ENCODE measurements at places on chromosomes 7 and 10.

DNA sequence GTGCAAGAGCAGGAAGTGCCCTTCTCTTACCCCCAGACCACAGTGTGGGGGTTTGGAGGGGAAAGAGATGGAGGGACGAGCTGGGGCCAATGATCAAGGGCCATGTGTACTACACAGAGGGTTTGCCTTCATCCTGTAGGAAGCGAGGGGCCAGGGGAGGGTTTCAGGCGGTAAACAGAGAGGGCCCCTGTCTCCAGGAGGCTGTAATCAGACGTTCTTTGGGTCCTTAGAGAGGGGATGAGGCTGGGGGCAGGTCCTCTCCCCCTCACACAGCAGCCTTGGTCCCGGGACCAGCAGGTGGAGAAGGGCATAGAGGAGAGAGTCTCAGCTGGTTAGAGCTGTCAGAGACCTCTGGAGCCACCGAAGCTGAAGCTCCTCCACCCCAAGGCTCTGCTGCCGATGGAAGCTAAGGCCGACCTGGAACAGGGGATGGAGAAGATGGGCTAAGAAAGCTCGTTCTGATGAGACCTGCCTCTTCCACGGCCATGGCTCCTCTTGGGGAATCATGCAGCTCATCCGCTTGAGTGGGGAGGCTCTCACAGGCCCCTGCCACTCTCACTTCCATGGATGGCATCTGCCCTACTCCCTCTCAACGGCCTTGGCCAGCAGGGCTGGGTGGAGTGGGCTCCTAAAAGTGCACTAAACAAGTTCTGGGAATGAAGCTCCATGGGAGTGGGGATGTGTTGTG is 3.5 kb downstream of the LOXL4 start:
- DNase-seq, result no peak

DNA sequence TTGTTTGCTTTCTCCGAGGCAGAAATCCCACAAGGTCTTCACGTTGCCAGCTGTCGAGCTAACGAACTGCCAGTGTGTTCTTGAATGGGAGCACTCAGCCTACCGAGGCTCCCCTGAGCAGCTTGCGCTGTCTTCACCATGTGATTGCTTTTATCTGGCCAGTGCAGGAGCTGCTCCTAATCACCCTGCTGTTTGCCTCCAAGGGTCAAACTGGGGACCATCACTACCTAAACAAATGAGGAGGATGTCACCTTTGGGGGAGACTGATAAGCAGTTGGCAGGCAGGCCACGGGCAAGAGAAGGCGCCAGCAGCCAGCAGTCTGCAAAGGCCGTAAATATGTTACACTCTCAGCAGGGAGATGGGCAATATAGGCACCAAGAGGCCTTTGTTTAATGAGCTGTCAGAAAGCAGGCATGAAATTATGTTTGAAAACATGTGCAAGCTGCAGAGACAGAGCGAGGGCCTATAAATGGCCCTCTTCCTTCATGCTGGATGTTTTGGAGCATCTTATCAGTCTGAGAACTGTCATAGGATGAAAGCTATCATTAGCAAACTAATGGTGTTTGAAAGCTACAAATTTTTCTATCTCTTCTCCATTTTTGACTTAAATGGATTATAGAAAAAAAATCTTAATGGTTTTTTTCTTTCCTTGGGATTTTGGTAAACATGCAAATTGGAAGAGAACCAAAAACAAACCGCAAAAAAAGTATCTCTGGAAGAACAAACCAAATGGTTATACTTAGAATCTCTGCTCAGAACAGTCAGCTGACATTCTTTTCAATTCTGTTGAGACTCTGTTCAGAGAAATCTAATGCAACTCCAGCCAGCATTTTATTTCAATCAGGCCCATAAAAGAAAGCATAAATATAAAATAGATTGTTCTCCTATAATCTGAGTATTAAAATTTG is 267.3 kb upstream of the NPVF start:
- DNase-seq, result no peak

DNA sequence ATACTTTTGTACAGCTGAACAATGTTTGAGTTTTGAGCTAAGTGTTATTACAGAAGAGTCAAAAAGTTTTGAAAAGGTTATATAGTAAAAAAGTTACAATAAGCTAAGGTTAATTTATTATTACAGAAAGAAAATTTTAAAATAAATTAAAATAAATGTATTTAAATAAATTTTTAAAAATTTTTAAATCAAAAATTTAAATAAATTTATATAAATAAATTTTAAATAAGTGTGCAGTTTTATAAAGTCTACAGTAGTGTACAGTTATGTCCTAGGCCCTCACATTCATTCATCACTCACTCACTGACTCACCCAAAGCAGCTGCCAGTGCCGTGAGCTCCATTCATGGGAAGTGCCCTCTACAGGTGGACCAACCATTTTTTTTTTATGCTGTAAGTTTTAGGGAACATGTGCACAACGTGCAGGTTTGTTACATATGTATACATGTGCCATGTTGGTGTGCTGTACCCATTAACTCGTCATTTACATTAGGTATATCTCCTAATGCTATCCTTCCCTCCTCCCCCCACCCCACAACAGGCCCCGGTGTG is 462.9 kb upstream of the ZMIZ1 start:
- DNase-seq, result no peak

DNA sequence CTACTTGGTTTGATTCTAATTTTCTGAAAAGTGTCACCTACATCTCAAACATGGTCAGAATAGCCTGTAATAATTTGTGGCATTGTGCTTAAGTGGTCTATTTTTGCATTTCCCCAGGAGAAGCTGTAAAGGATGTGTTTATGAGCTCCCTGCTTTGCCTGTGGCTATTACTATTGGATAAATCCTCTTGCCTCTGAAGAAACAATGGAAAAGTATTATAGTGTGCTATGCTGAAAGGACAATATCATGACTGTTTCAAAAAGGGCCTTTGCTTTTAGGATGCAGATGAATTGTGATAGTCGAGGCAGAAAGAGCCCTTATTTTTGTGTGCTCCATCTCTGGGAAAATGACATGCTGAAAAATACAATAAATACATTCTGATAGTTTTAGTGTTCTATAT is 94.1 kb upstream of the ARMC3 start:
- DNase-seq, result no peak

DNA sequence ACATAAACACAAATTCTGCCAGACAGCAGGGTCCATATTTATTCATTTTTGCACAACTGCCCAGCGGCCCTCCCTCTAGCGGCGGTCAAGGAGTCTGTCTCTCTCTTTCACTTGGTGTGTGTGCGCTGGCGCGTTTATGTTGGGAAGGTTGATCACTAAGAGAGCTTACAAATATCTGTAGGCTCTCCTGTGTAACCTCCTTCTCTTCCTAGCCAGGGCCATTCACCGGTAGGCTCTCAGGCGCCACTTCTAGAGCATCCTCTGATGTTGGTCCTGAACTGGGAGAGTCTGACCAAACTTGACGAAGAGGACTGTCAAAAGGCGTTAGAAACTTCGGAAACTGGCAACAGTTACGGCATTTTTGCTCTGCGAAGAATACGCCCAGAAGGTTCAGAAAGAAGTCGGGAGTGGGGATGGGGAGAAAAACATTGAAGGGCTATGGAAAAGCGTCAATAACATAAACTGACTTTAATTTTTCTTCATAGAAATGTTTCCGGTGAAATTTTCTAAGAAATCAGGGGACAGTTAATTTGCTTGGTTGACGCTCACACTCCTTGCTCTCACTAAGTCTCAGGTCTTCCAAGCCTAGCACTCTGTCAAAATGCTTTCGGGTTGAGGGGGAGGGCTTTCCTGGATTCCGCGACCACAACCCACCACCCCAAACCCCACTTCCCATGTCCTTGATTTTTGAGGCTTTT is 731.1 kb downstream of the ZWINT start:
- DNase-seq, result no peak

GRCh38 chr10:14153570-14154055 is 177.1 kb downstream of the FRMD4A start:
- DNase-seq, result no peak

- DNase-seq, result no peak
These were observed 26.9 kb downstream of the FKBP6 start for GRCh38 chr7:73354821-73355220.

DNA sequence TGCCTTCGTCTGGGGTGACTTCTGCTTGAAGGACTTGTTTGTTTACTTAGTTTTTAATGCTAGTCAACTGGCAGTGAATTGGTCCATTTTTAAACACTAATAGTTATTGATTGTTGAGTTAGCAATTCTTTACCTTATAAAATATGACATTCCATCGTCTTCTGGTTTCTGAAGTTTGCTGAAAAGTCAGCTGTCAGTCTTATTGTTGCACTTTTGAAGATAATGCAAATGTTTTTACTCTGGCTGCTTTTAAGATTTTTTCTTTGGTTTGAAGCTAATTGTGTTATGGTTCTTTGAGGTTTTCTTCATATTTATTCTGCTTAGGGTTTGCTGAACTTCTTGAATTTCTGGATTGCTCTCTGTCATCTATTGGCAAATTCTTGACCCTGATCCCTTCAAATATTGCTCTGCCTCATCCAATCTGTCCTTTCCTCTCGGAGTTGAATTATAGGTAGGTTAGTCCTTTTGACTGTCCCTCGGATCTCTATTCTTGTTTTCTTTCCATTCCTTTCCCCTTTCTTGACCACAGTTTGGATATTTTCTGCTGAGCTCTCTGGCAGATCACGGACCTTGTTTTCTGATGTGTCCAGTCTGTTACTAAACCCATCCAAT is 24.2 kb downstream of the MGMT start:
- no peak for DNase-seq

DNA sequence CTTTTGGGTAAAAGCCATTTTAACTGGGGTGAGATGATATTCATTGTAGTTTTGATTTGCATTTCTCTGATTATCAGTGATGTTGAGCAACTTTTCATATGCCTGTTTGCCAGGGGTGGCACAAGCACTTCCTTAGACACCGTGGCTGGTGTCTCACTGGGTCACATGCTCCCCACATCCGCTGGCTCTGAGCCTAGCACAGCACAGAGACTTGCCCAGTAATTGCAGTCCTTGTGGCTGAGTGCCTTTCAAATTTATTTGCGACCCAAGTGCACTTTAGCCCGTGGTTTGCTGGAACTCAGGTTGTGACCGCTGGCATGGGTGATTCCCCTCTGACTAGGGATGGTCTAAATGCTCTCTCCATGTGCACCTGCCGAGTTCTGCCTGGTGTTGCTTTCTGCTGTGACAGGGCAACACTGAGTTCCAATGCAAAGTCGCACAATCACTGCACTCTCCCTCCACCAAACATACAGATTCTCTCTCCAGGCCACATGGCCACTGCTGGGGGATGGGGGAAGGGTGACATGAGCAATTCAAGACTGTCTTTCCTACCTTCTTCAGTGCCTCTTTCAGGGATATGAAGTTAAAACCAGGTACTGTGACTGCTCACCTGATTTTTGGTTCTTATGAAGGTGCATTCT is 66.5 kb downstream of the ZNF277 start:
- no peak for DNase-seq

DNA sequence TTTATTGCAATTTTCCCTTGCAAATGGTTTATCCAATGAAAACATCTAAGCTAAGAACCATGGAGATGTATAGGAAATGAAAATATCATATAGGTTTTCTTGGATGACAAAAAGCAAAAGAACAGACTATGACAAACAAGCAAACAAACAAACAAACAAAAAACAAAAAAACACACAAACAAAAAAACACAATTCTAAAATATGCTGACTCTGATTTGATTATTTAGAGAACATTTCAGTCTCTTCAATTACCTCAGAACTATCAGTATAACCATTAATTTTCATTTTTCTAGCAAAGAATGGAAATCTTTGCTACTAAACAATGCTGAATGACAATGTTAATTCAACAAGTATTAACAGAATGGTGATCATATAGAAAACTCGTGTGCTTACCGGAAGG is 369.5 kb upstream of the LRRN3 start:
- no peak for DNase-seq

DNA sequence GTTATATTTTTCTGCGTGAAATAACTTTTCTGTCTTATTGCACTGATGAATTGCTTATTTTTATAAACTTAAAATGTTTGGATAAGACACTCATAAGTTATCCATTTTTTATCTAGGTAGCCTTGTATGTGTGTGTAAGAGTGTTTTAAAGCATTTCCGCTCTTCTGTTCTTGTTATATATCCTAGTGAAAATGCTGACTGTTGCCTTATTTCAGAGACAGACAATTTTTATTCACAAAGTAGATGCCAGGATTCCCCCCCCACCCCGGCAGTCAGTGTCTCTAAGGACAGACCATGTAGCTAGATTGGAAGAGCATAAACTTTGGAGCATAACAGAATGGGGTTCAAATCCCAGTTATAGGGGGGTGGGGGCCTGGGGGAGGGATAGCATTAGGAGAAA is 1.6 kb downstream of the SMC3 start:
- no peak for DNase-seq

DNA sequence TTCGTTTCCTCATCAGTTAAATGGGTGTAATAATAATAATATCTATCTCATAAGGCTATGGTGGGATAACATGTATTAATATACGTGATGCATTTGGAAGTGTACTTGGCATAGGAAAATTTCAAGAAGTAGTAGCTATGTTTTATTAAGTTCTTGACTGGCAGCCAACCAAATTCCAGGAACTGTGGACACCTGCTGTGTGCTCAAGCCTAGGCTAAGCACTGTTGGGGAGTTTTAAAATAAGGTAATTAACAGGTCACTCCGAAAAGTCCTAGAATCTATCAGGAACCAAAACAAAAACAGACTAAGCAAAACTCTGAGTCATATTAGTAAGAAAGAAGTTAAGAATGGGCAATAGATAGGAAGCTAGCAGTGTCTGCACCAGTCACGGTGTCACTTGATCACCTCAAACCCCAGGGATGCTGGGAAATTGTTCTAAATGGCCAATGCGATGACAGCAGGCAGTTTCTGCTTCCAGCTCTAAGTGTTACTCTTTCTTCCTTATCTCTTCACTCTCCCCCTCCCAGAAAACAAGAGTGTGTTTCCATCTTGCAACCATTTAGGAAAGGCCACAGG is 92.0 kb upstream of the GDF10 start:
- DNase-seq, result no peak

DNA sequence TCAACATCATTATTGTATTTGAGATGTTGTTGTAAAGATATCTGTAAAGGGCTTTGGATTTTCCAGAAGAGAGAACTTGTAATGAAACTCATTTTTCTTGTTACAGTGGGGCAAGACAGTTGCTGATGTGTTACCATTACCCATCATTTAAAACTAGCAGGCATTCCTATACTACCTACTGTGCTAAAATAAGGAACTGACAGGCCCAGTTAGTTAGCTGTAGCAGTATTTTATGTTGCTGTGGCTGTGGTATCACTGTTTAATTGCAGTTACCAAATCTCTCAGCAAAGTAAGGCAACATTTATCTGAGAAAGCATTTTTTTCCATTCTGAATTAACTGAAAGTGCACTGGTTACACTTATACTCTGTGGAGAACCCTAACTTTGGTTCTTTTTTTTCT is 9.9 kb downstream of the ST7 start:
- DNase-seq, result no peak

- no peak for DNase-seq
These were observed 18.5 kb upstream of the FXYD4 start for GRCh38 chr10:43352951-43353350.

GRCh38 chr7:134651991-134652390 is 5.3 kb downstream of the BPGM start:
- no peak for DNase-seq

- DNase-seq, result no peak
These were observed 14.8 kb downstream of the PRKRIP1 start for GRCh38 chr7:102410918-102411317.
